Suprapubic skin (tissue), 4 donors: ENCODE measurements at places on chromosomes 11 and 22. TPM values are rescaled to one million over a fixed set of nuclear protein-coding genes. Genes with fewer than 3 reads are reported as not detected.

Gene CTTN
- 179 TPM for total RNA-seq

Gene RFPL2
- total RNA-seq: not detected

Gene RBFOX2
- 66.8 TPM for total RNA-seq

Gene SCGB1D2
- 418 TPM for total RNA-seq

Gene KMT2A
- total RNA-seq: 61.8 TPM

Gene MTNR1B
- total RNA-seq: not detected

Gene GAL3ST3
- total RNA-seq: not detected

Gene MMP13
- total RNA-seq: 0.72 TPM

Gene VPREB1
- not detected for total RNA-seq

Gene PDE3B
- 2.8 TPM for total RNA-seq

Gene INPP5J
- total RNA-seq: 2.5 TPM

Gene TENM4
- 31.4 TPM for total RNA-seq

Gene MRGPRF
- total RNA-seq: 2.0 TPM

Gene C11orf21
- total RNA-seq: 1.2 TPM

Gene FGF19
- not detected for total RNA-seq

Gene ATXN10
- total RNA-seq: 63.2 TPM

Gene SLCO2B1
- total RNA-seq: 6.1 TPM

Gene SLC16A8
- total RNA-seq: not detected
